ENCODE measurements at places on chromosomes 11 and 22.

DNA sequence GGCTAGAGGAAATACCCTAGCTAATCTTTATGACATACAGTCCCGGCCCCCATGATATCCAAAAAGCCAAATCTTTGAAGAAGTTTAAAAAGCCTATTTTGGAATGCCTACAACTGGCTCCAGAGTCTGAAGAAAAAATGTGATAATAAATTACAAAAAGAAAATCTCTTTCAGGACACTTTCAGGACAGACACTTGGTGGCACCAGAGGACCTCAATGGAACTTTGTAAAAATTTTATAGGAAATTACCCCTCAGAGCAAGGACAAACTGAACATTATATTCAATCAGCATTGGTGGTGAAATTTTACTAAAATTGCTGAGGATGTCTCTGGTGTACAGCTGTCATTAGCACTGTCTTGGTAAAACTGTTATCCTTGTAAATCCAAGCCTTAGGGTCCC is 81.0 kb downstream of the CCDC73 start:
- no peak for DNase-seq

DNA sequence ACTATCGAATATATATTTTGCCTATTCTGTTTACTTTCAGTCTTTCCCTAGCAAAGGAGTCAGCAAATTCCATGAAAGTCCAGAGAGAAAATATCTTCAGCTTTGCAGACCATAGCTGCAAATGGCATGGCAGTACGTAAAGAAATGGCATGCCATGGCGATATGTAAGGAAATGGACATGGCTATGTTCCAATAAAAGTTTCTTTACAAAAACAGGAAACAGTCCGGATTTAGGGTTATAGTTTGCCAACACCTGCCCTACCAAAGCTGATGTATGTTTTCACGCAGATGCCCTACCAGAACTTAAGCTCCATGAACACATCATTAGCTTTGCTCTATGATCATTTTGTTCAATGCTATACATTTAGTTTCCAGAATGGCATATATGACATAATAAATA is 19.5 kb downstream of the KIAA0930 start:
- DNase-seq, result no peak

DNA sequence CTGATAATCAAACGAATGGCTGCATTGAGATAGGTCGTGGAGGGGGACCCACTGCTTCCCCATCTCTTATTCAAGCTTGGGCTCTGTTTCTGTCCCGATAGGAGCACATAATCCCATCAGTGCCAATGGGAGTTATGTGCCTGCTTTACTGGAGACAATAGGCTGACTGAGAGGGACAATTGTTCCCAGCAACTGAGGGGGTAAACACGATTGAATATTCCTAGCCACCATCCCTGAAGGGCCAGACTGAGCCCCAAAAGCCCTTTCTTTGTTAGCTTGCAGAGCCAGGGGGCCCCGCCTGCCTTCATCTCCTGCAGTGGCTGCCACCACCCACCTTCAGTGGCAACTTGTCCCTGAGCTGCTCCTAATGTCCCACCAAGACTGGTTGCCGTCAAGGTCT is 172.8 kb upstream of the NAV2 start:
- DNase-seq, result no peak

GRCh38 chr11:94925422-94926270 is 47.7 kb downstream of the CWC15 start:
- DNase-seq, result no peak

DNA sequence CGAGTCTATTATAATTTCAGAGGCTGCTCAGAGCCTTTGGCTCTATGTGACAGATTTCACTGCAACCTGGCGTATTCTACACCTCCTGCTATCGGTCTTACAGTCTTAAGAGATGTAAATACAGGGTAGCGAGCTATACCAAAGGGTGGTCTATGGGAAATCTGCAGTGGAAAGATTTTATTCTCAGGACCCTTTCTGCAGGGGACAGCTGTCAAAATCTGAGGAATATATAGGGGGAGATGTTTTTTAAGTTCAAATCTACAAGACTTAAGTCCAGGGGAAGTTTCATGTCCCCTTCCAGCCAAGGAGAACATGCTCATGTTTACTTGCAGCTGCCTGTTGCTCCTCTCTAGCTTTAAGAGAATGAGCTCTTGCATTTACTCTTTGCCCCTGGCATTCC is 62.7 kb downstream of the MICAL2 start:
- no peak for DNase-seq

DNA sequence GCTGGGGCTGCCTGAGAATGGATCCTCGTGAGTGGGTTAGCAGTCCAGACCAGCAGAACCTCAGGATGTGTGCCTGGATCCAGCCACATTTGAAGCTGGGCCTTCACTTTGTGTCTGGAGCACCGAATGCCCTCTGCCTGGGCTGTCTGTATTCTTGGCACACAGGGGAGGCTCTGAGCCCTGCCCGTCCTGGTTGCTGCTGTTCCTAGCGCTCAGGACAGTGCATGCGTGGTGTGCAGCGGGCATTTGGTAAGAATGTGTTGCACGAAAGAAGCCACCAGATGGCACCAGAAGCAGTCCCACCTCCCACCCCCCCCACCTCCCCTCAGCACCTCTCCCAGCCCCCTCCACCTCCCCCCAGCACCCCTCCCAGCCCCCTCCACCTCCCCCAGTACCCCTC is 4.1 kb upstream of the MAPK11 start:
- DNase-seq, result no peak

DNA sequence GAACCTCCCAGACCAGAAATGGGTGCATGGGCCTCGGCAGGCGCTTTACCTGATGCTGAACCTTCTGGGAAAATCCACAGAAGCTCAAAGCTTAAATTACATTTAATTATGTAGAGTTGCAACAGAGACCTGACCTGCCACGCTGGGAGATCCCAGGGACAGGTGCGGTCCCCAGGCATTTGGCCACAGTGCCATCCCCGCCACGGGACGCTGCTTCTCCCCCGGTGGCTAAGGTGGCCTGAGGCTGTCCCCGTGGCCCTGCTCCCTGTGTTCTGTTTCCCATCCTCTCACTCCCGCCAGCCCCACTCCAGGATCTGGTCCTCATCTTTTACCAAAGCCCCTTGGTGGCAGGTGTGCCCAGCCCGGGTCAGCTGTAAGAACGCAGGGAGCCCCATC is 39.6 kb downstream of the GRAMD4 start:
- no peak for DNase-seq

DNA sequence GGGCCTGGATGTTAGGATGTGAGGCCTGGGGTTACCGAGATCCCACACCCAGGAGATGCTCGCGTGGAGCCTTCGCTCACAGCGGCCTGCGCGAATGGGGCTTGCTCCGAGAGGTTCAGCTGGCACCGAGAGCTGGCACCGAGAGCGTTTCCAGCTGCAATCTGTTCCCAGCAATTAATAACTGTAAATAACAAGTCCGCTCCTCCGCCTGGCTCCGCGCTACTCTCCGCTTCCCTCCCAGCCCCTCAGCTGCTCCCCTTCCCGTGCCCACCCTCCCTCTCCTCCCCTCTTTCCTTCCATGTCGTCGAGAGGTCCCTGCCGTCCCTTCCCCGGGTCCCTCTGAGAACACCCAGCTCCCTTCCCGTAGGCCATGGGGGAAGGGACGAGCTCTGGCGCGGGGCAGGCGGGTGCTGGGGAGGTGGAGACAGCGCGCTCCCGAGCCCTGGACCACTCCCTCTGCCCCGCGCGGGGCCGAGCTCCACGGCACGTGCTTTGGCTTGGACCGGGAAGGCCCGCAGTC is 110.8 kb downstream of the WNT7B start:
- no peak for DNase-seq

DNA sequence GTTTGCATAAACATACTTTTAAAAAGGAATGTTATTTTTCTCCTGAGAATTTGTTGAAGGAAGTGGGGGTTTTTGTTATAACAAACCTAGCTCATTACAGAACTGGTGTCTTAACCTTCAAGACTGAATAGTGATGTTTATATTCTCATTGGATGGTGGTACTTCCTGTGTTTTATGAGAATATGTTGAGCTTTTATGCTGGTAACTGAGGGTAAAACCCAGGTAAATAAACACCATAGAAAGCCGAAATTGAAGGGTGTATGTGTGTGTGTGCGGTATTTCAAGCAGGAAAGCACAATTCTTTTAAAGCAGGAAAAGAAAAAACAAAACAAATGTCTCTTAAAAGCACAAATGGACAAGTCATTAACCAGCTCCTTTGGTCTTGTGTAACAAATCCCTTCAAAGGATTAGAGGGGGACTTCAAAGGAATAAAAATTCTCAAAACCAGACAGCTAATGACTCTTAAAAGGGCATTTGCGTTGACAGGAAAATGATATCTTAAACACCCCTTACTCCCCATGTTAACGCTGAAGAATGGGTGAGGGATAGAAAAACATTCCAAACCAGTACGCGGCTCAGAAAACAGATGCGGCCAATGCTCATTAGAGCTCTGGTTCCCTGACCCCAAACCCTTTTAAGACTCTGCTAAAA is 23.8 kb downstream of the LMO2 start:
- no peak for DNase-seq

DNA sequence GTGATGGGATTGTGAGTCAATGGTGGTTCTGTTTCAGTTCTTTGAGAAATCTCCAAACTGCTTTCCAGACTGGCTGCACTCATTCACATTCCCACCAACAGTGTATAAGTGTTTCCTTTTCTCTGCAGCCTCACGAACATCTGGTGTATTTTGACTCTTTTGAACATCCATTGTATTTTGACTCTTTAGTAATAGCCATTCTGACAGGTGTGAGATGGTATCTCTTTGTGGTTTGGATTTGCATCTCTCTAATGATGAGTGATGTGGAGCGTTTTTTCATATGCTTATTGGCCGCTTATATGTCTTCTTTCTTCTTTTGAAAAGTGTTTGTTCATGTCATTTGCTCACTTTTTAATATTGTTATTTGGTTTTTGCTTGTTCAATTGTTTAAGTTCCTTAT is 19.4 kb downstream of the NELL1 start:
- DNase-seq, result no peak

GRCh38 chr11:93729129-93729616 is 12.1 kb downstream of the TAF1D start:
- DNase-seq, result no peak

- no peak for DNase-seq
Measured at GRCh38 chr11:95778699-95779098, 10.9 kb downstream of the FAM76B start.

DNA sequence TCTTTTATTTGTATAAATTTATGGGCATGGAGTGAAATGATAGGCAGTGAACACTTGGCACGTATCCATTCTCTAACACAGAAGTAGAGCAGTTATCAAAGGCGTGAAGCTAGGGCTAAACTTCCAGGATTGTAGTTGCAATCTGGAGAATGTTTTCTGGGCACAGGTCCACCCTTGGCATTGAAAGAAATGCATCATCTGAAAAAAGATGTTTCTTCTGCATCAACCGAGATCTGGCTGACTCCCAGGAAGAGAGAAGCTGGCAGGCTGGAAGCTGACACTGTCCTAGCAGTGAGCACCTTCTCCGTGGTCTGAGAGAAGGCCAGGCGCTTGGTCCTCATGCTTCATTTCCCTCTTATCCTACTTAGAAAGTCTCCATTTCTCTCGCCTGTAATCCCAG is 600.0 kb downstream of the BRD1 start:
- DNase-seq, result no peak

DNA sequence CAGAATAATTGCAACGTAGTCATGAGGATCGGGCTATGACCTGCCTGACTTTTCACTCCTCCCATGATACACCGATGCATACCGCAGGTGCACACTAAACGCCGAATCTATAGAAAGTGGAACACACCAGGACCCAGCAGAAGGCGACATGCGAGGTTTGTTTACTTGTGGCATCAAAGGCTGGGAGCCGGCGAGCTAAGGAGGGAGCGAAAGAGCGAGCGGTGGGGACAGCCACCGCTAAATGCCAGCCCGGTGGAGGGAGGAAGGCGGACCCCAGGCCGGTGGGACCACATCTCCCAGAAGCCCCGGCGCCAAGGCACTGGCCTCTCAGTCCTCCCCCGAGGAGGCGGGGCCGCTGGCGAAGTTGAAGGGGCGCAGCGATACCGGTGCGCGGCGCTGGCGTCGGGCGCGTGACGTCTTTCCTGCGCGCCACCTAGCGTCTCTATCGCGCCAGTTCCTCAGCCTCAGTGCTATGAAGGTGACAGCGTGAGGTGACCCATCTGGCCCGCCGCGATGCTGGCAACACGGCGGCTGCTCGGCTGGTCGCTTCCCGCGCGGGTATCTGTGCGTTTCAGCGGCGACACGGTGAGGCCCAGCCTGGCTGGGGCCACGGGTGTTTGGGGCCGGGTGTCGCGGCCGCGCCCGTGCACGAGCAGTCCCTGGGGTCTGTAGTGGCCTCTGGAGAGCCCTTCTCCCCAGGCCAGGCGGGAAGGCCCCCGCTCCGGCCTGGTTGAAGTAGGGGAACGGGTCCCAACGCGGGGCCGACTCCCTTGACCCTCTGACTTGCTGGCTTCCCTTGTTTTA is at the start of gene NDUFV1:
NDUFV1 (plus strand) TSS at position 445 of the 804 bp plus-strand sequence; CDS start at position 514, 69 bp downstream.
- DNase-seq, result peak; percentile 47

DNA sequence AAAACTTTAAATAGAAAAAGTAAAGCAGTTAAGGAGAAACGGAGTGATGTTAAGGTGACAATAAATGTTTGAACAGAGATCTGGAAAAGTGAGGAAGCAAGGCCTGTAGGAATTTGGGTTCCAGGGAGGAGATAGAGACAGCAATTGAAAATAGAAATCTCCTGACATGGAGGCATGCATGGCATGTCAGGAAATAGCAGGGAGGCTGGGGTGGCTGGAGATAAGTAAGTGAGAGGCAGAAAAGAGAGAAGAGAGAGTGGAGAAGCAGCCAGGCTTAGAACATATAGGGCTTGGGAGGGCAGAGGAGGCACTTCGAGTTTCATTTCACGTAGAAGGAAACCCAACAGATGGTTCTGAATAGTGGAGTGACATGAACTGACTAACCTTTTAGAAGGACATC is 185.5 kb downstream of the LRRC4C start:
- no peak for DNase-seq

DNA sequence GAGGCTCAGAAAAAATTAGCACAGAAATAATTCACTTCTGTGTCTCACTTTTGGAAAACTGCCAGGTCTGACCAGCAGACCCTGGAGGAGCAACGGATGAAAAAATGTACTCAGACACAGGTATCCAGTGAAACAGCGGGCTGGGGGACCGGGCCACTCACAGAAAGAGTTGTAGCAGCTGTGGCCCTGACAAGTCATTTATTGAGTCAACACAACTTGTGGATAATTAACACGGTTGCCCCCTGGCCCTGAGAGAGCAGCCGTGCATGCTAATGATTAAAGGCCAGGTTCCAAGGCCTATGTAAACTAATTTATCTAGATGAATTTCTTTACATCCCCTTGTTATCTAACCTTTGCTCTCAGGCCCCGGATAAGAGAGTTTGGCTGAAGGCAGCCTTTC is 131.3 kb downstream of the AASDHPPT start:
- no peak for DNase-seq

DNA sequence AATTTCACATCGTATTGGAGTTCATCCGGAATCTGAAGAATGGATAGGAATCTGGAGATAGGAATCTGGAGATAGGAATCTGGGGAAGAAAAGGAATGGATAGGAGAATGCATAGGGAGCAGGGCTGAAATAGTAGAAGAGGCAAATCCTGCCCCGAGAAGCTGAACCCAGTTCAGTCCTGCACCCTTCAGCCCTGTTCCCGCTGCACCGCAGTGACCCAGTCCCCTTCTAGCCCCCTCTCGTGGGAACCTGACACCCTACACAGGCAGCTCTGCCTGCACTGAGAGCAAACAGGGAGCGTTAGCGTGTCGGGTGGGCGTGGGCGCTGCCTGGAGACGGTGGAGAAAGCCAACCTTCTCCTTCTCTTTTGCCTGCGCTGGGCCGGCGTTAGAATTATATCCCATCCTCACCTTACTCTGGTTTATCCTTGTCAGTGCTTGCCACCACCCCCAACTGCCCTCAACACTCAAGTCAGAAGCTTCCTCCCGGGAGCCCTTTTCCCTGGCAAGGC is 1.0 kb upstream of the CCKBR start:
- DNase-seq, result no peak

- DNase-seq, result no peak
Measured at GRCh38 chr11:68688881-68689280, 4.5 kb downstream of the GAL start.
